A549 treated with CpdA at 1 μM for 4 hours (cell line): ENCODE measurements at places on chromosomes 16 and 17. TPM values are rescaled to one million over a fixed set of nuclear protein-coding genes. Genes with fewer than 3 reads are reported as not detected.

The ADAM11 gene
- total RNA-seq = 1.7 to 2.1 TPM (median 1.9 TPM) in 5 replicates

The ZACN gene
- 0.40 to 0.76 TPM (median 0.59 TPM) in 5 replicates for total RNA-seq

The HSPB9 gene
- total RNA-seq = not detected in 5 replicates

The CCR7 gene
- 0.80 to 1.2 TPM (median 1.1 TPM) in 5 replicates for total RNA-seq

The DHX40 gene
- total RNA-seq = 33.9 to 45.8 TPM (median 40.1 TPM) in 5 replicates

The SEPTIN12 gene
- total RNA-seq = not detected in 5 replicates

The DNAH3 gene
- 0.07 to 0.14 TPM (median 0.08 TPM) in 5 replicates for total RNA-seq

The RHBDF1 gene
- total RNA-seq = 19.8 to 32.1 TPM (median 28.4 TPM) in 5 replicates

The TBC1D3H gene
- not detected in 5 replicates for total RNA-seq

The KRTAP4-3 gene
- total RNA-seq = not detected in 5 replicates

The NOG gene
- 0.58 to 1.3 TPM (median 1.1 TPM) in 5 replicates for total RNA-seq

The AATK gene
- 0.23 to 0.52 TPM (median 0.43 TPM) in 5 replicates for total RNA-seq

The CLEC3A gene
- not detected in 5 replicates for total RNA-seq

The ABCC11 gene
- 0.03 to 0.28 TPM (median 0.09 TPM) in 4 of 5 replicates, not detected in the other for total RNA-seq

The OGFOD1 gene
- 63.9 to 103 TPM (median 74.3 TPM) in 5 replicates for total RNA-seq

The SLC46A1 gene
- total RNA-seq = 18.5 to 23.4 TPM (median 21.3 TPM) in 5 replicates

The GRAPL gene
- not detected in 5 replicates for total RNA-seq

The ITGAE gene
- 88.2 to 98.4 TPM (median 97.4 TPM) in 5 replicates for total RNA-seq

The SLC6A4 gene
- 0.02 to 0.08 TPM (median 0.04 TPM) in 3 of 5 replicates, not detected in the others for total RNA-seq

The ESRP2 gene
- total RNA-seq = 0.05 to 0.21 TPM (median 0.12 TPM) in 4 of 5 replicates, not detected in the other

The DOC2A gene
- 1.8 to 2.8 TPM (median 2.5 TPM) in 5 replicates for total RNA-seq

The PRM2 gene
- not detected in 5 replicates for total RNA-seq

The USP43 gene
- total RNA-seq = 3.9 to 5.3 TPM (median 4.5 TPM) in 5 replicates

The WFDC1 gene
- not detected in 5 replicates for total RNA-seq

The ITGAD gene
- 0.02 to 0.15 TPM in 2 of 5 replicates, not detected in the others for total RNA-seq

The RPRML gene
- total RNA-seq = 0.29 to 0.84 TPM (median 0.72 TPM) in 4 of 5 replicates, not detected in the other

The TANGO6 gene
- 6.8 to 7.3 TPM (median 7.3 TPM) in 5 replicates for total RNA-seq

The LMF1 gene
- total RNA-seq = 8.6 to 11.9 TPM (median 9.0 TPM) in 5 replicates

The ABCC6 gene
- total RNA-seq = 0.69 to 1.2 TPM (median 0.87 TPM) in 5 replicates

The ALOX12B gene
- 0.68 to 1.8 TPM (median 1.0 TPM) in 5 replicates for total RNA-seq

The TBC1D26 gene
- total RNA-seq = 0.05 TPM in 1 of 5 replicates, not detected in the others

The MT1G gene
- not detected in 5 replicates for total RNA-seq

The EVPL gene
- total RNA-seq = 11.9 to 17.5 TPM (median 15.2 TPM) in 5 replicates

The C1QL1 gene
- total RNA-seq = 14.5 to 33.6 TPM (median 29.8 TPM) in 5 replicates

The AIPL1 gene
- not detected in 5 replicates for total RNA-seq

The GABARAPL2 gene
- total RNA-seq = 87.4 to 98.5 TPM (median 92.0 TPM) in 5 replicates

The WNT9B gene
- total RNA-seq = not detected in 5 replicates

The CCL4 gene
- total RNA-seq = not detected in 5 replicates

The PDILT gene
- total RNA-seq = not detected in 5 replicates

The HS3ST6 gene
- 1.9 to 3.7 TPM (median 3.2 TPM) in 5 replicates for total RNA-seq

The KRTAP9-2 gene
- not detected in 5 replicates for total RNA-seq

The OTOP2 gene
- 0.06 to 0.17 TPM (median 0.08 TPM) in 4 of 5 replicates, not detected in the other for total RNA-seq

The CSH2 gene
- total RNA-seq = not detected in 5 replicates

The TP53TG3 gene
- total RNA-seq = 0.49 to 1.1 TPM (median 0.63 TPM) in 4 of 5 replicates, not detected in the other

The MAFG gene
- 36.7 to 45.6 TPM (median 42.2 TPM) in 5 replicates for total RNA-seq

The KCNJ18 gene
- total RNA-seq = 0.03 to 0.07 TPM in 2 of 5 replicates, not detected in the others

The PLLP gene
- total RNA-seq = 1.2 to 1.9 TPM (median 1.7 TPM) in 5 replicates

The PRAC1 gene
- total RNA-seq = not detected in 5 replicates

The SCGB1C2 gene
- total RNA-seq = not detected in 5 replicates

The NOTUM gene
- 0.23 to 0.60 TPM (median 0.38 TPM) in 5 replicates for total RNA-seq

The PRDM7 gene
- total RNA-seq = not detected in 5 replicates

The CLUH gene
- total RNA-seq = 93.9 to 123 TPM (median 111 TPM) in 5 replicates

The MPV17L gene
- 3.0 to 6.4 TPM (median 4.6 TPM) in 5 replicates for total RNA-seq

The KRT33A gene
- not detected in 5 replicates for total RNA-seq

The UTP4 gene
- 84.6 to 91.9 TPM (median 87.8 TPM) in 5 replicates for total RNA-seq

The PYY gene
- total RNA-seq = 0.11 TPM in 1 of 5 replicates, not detected in the others
